Hindlimb muscle (tissue), 1 donor: ENCODE measurements at places on chromosomes 1 and 21. TPM values are rescaled to one million over a fixed set of nuclear protein-coding genes. Genes with fewer than 3 reads are reported as not detected.

- no peak for DNase-seq
These were observed 18.1 kb downstream of the NAV1 start for GRCh38 chr1:201556841-201557571.

GRCh38 chr1:157110003-157110402, 10.4 kb upstream of the ETV3L start:
- no peak for DNase-seq

DNA sequence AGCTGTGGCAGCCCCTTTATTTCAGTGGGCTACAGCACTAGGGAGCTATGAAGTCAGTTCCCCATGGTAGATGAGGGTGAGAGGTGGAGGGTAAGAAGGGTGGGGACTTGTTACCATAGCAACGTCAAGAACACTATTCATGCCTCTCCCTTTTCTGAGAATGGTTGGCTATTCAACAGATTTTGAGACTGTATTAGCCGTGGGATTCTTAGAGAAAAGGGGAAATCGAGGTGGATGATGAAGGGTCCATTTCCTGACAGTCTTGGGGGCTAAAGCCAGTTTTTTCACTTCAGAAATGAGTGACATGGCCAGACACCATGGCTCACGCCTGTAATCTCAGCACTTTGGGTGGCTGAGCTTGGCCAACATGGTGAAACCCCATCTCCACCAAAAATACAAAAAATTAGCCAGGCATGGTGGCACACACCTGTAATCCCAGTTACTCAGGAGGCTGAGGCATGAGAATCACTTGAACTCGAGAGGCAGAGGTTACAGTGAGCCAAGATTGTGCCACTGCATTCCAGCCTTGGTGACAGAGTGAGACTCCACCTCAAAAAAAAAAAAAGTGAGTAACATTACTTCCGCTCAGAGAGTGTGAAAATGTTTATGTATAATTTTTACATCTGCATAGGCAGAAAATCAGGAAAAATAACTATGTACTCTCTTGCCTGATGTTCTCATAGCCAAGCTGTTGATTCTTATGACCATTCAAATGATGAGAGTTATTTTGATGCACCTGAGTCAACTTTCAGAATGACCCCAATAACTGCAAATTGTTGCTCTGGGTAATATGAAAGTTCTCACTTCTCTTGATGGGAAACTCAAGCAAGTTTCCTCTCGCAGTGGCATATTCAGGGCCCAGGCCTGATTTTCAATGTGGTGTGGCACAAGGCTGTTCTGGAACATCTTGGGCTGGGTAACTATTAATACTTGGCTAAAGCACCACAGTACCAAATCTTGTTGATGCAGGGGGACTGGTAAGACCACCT, 23.2 kb upstream of the RGSL1 start:
- DNase-seq: no peak

DNA sequence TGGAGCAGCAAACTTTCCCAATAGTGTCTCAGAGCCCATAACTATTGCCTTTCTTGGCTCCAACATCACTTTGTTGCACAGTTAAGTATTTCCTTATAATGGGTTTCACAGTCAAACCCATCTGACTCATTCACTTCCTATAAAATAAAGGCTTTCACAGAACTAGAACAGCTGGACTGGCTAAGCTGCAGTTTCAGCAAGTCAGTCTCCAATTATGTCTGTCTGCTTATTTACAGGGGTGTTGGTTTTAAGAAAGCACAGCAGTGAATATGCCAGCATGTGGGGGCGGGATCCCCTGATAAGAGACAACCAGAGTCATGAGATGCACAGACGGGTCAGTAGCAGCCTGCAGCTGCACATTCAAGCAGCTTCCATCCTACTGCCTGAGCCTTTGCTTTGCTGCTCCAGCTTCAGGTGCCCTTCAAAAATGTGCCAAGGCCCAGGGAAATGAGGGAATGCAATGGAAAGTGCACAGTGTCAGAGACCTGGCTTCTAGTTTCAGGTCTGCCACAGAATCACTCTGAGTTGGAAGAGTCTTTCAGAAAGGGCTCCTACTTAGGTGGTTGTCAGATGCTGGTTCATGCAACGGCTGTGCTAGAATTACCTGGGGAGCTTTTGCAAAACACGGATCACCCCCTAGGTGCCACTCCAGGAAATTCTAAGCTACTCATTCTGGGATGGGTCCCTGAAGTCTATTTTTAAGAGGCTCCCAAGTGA, 24.8 kb downstream of the RNF19B start:
- DNase-seq: peak; percentile 57

DNA sequence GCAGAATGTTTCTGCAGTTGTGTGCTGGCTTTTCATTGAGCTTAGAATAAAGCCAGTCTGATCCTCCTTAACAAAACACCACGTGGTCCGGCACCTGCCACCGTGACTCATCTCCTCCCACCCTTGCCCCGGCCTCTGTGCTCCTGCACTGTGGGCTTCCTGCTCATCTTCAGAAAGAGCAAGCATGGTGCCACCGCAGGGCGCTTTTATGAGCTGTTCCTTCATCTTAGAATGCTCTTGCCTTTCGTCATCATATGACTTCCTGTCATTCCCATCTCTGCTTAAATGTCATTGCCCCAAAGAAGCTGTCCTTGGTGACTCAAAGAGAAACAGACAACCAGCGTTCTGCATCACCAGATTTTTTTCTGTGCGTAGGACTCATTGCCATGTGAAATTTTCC, 117.8 kb downstream of the HHAT start:
- no peak for DNase-seq

- DNase-seq: no peak
These were observed 175.9 kb downstream of the GREM2 start for GRCh38 chr1:240435996-240436566.

GRCh38 chr1:66025188-66025587, 232.5 kb downstream of the PDE4B start:
- no peak for DNase-seq

DNA sequence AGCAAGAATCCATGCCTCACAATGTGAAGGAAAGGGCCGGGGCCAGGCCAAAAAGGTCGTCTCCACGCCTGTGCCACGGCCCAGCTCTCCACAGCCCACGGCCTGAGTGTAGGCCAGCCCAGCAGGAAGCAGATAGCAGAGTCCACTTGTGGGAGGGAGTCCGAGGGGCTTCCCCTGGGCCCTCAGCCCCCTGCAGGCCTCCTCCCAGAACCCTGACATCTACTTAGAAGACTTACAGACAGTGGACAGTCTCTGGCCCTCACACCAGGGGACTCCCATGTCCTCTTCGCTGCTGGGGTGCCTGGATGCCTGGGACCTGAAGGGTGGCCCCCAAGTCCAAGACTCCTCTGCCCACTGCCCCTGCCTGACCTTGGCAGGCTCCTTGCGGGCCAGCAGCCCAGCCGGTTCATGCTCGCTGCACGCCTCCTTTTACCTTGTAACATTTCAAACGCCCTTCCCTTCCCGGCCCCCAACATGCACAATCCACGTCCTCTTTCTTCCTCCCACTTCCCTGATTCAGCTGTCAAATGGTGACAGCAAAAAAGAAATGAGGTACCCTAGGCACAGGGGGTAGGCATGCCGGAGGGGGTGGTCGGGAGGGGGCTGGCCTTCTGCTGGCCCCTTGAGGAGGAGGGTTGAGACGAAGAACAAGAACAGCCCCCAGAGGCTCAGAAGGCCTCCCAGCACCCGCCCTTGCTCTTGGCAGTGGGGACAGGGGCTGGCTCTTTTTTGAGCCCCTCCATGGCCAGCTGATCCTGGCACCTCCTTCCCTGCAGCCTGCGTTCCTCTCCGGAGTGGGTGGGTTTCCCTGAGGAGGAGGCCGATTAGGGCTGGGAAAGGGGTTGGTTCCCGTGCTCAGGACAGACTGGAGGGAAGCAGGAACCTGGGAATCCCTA, 997 bp upstream of the PTPN7 start:
- no peak for DNase-seq

DNA sequence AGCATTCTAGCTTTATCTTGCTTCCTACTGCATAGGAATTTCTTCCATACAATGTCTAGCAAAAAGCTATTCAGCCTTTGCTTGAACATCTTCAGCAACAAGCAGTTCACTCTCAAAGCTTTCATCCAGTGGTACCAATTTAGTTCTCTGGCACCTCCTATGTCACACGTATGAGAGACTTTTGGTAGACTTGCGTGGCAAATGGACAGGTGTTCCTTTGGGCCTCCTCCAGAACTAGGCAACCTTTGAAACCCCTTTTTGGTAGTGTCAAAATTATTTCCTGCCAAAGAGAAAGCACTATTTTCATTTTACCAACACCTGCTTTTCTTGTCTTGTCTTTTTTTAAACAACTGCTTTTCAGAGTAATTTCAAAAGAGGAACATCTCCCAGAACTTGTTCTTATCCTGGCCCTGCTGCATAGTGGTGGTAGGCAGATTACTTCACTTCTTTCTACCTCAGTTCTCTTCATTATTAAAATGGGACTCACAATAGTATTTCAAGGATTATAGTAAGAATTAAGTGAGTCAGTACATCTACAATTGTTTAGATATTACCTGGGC, 122.4 kb downstream of the MAST2 start:
- DNase-seq: no peak

DNA sequence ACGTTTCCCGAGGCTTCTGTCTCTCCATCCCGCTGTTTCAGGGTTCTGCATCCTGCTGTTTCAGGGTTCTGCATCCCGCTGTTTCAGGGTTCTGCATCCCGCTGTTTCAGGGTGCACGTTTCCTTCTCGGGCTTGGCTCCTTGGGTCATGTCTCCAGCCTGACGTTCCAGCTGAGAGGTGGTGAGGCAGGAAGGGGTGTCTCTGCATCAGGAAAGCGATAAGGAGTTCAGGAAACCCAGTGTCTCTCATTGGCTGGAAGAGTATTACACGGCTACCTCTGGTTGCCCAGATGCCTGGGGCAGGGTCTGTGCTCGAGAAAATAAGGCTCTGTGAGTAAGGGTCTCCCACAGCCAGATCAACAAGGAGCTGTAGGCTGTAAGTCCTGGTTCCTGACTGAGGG, 21.1 kb downstream of the ADARB1 start:
- DNase-seq: no peak

- peak; percentile 59 for DNase-seq
These were observed 49.8 kb upstream of the RIPK4 start for GRCh38 chr21:41816583-41817165.

- no peak for DNase-seq
These were observed 14.9 kb downstream of the ZBTB18 start for GRCh38 chr1:244065960-244066388.

DNA sequence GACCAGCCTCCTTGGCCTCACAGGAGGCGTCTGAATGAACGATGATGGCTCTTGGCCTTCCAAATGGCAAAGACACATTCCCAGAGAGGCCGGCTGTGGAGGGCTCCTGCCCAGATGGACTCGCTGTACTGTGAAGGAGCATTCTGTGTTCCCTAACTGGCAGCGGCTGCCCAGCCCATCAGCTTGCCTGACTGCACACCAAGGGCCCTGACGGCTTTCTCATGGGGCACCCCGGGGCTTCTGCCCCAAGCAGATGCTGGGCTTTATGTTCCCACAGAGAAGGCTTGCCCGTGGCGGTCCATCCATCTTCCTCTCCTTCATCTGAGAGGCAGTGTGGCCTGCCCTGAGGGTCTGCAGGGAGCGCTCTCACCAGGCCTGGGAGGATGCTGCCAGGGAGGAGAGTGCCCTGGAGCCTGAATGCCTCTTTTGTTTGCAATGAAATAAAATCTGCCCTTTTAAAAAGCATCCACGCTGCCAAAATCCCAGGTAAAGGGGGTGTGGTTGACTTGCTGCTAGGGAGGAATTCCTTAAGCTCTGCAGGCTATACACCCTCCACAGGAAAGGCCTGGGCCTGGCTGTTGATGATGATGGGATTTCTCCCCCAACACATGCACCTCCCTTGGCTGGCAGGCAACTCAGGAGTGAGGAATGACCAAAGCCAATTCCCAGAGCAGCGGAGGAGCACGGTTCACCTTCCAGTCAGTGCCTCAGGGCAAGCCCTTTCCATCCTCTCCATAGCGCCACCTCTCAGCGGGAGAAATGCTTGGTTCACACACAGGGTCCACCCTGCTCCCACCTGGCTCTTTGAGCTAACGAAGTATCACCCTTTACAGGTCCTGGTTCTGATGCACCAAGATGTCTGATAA, 84.6 kb upstream of the SSX2IP start:
- no peak for DNase-seq

DNA sequence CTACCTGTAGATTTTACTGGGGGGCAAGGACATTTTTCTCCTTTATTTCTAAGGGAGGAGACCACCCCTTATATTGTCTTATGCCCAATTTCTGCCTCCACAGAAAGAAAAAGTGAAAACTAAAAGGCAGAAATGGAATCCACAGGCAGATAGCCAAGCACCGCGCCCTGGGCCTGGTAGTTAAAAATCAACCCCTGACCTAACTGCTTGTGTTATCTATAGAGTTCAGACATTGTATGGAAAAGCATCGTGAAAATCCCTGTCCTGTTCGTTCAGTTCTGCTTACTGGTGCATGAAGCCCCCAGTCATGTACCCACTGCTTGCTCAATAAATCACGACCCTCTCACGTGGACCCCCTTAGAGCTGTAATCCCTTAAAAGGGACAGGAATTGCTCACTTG, 33.7 kb upstream of the IL6R start:
- DNase-seq: no peak

PLPPR4 gene
- polyA plus RNA-seq: 8.8 TPM

CFAP45 gene
- 0.40 TPM for polyA plus RNA-seq

CELF3 gene
- polyA plus RNA-seq: 0.27 TPM

FBXO2 gene
- 0.58 TPM for polyA plus RNA-seq

SLC22A15 gene
- polyA plus RNA-seq: 0.90 TPM

ALPL gene
- 3.1 TPM for polyA plus RNA-seq
